ENCODE measurements at places on chromosomes 12 and 14.

DNA sequence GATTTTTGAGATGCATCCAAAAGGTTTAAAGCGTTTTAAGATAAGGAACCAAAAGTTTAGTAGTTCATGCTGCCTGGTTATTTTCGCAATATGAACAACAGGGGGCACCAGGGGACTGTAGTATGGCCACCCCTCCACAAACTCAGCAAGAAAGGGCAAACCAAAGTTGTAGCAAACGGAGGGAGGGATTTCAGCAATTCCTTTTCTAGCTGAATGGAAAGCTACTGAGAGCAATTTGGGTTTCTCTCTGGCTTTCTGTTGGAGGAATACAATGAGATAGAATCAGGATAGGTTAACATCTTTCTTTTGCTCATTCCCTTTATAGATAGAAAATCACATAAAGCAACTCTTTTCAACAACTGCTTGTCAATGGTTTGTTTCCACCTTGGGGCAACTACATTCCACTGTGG, 62.5 kb downstream of the DRAM1 start:
- no peak for DNase-seq

DNA sequence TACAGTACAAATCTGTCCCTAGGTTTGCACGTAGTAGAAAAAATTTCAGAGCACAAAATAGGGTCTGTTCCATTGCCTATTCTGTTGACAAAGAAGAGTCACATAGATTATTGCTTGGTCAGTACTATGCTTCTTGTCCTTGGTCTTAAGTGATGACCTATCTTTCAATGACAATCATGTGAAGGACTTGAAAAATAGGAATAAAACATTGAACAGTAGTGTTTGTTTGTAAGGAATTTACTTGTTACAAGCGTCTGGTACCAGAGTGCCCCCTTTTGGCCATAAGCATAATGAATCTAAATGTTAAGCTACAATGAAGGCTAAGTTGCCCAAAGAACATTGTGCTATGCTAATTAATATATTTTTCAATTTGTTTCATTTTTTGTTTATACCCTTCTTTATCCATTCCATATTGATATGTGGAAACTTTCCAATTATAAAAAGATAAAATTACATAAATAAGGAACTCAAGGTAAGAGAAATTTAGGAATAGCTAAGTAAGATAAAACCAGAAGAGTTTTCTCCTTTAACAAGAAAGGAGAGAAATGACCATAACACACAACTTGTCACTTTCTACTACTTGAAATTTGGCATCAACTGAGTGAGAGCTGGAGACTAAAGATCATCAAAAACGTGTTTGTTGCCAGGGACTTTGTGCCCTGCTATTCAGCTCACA, 204.7 kb downstream of the EPS8 start:
- no peak for DNase-seq

DNA sequence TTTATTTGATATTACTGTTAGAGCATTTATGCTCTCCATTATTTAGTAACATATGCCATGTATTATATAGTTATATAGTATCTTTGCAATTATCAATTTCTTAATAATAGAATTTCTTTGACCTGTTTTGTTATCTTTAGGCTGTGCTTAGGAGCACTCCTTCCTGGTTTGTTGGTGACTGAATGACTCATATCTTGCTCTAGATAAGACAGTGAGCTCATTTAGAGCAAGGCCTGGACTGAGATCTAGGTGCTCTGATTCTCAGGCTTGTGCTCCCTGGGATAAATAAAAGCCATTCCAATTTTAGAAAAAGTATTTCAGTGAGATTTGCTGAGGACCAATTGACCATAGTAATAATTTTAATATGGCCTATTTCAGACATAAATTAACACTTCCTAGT, 951.2 kb downstream of the FLRT2 start:
- DNase-seq, result no peak

DNA sequence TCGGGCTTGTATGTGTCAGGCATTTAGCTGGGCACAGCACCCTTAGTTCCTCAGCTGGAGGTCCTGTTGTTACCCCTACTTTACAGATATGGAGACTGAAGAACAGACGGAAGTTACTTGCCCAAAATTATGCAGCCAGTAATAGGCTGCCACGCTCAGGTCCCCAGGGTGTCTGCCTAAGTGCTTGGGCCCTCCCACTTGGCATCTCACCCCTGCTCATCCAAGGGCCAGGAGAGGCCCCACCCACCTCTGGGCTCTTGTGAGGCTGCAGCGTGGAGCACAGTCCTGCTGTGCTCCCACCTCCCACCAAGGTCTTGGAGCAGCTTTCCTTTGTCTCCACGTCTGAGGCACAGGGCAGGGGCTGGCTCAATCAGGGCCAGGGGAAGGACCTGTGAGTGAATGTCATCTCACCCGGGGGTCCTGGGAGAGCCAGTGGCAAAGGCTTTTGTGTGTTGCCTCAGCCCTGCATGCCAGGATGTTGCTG, 64.6 kb downstream of the BEGAIN start:
- DNase-seq, result peak; percentile 72

- no peak for DNase-seq
These were observed 64.3 kb downstream of the ANO6 start for GRCh38 chr12:45279931-45280830.

DNA sequence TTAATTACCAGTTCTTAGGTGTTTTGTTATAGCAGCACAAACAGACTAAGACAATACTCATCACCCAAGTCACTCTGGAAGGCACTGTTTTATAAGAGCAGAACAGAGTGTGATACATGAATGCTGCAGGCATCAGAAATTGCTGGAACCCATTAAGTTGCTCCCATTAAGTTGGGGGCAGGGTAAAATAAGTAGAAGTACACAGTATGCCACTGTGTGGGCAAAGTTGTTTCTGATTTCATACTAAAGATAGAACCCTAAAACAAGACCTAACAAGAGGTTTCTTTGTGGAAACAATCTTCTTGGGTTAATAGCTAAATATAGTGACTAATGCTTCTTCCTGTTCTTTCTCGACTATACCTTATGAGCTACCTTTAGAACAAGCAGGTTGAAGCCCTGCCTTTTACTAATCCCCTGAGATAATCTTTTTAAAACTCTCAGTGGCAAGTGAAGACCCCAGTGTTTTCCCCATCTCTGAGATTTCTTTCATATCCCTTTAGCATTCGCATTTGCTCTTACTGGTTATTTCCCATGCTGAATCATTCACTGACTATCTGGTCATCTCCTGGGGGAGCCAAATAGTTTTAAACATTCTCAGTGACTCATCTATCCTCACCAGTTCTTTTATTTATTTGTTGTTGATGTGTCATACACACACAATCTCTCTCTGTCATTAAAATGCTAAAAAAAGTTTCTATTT, 52.3 kb downstream of the SOCS2 start:
- no peak for DNase-seq

- DNase-seq, result no peak
These were observed 71.6 kb upstream of the KRAS start for GRCh38 chr12:25322351-25322750.

- peak; percentile 10 for DNase-seq
These were observed 64.8 kb upstream of the BDKRB2 start for GRCh38 chr14:96139879-96140278.

- no peak for DNase-seq
These were observed 85.0 kb downstream of the SYT1 start for GRCh38 chr12:78949532-78949931.

DNA sequence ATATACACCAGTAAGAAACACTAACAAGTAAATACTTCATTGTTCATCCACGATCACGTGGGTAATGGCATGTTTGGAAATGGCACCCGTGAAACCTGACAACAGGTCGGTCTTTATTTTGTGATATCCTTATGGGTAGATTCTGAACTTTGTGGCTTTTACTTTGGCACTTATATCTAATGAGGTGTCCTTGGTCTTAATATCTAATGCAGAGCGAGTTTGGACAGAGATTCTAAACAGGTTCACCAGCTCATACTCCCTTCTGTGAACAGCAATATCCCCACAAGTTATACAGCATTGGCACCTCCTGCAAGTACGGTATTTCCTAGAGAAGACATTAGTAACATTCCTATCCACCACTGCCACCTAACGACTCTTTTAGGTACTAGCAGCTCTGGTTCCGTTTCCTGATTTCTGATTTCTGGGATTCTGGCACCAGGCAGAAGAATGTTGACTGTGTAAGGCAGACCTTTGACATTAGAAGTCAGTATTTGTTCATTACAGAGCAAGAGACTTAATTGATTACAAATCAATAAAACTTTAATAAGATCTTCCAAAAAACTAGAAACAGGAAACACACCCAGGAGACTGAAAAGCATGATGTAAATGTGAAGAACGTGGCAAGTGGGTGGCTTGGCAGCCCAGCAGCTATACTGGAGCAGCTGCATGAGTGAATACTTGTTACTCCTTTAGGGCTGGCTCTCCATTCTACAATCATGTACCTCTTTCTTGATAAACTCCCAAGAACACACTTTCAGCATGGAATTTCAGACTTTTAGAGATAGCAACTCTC, 2.5 kb downstream of the ANG start:
- no peak for DNase-seq

- DNase-seq, result no peak
These were observed 94.2 kb upstream of the SFSWAP start for GRCh38 chr12:131616738-131617137.

DNA sequence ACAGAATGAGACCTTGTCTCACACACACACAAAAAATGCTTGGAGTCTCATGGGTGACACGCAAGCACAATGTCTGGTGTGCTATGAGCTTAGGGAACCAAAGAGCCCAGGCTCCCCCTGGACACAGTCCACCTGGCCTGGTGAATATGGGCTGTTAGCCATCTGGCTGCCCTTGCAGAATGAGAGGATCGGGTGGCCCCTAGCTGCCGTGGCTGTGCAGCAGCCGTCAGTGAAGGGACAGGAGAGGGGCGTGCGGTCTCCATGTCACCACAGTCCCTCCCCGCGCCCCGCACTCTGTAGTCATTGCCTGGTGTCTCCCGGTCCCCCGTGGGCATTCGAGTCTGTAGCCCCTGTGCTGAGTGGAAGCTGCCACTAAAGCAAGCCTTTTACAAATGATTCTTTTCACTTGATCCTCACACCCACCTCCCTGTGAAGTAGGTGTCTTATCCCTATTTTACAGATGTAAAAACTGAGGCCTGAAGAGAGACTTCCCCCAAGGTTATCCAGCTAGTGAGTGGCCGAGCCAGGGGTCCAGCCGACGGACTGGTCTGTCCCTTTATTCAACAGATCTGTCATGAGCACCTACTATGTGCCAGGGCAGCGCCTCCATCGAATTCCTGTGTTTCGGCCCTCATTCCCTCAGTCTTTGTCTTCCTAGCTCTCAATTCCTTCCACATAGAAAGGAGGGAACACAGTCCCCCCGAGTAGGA, 18.8 kb downstream of the MVK start:
- DNase-seq, result no peak

DNA sequence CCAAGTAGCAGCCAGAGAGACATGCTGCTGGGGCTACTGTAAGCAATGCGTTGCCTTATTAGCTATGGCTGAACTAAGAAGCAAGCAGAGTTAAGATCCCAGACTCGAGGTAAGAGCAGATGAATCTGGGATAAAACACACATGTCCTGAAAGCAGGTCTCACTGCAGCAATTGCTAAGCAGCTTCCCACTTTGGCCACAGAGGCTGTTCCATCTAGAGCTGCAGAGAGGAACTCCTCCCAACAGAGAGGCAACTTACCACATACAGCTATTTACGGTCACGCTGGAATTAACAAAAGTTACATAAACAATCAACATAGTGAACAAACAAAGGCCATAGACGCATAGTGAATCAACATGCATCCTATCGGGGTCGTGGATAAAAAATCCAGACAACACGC, 90.2 kb downstream of the KSR2 start:
- DNase-seq, result no peak

- no peak for DNase-seq
These were observed 91.1 kb downstream of the ARMH4 start for GRCh38 chr14:58060898-58061297.

DNA sequence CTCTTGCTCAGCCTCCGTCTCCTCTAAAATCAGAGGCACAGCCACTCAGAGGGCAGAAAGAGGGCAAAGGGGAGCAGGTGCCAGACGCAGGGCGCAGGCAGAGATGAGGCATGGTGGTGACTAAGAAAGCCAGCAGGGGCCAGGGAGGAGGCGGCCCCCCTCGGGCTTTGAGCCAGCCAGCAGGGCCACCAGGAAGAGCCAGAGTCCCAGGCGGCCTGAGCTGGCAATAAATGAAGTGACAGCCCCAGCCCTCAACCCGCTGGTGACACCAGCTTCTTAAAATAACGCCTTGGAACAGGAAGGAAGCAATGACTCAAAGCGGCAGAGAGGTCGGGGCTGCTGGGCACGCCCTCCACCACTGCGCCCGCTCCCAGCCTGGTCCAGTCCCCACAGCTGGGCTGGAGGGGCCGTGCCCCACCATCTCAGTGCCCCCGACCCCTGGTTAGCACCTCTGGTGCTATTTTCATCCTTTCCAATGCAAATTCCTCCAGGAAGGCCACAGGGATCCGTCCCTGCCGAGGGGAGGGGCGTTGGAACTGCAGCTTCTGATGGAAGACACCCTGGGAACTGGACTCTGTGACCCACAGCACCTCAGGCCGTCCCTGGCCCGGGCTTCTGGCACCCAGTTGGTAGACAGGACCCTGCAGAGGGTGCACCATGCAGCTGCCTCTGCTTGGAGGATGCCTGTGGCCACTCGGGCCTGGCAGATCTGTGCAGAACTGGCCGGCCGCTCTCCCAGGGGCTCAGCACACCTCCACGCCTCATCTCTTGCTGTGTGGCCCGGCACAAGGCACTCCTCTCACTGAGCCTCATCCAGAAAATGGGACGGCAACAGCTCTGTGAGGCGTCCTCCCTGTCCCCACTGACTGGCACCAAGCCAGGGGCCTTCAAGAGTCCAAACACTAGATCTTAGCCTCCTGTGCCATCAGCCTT, 113.7 kb downstream of the NCOR2 start:
- no peak for DNase-seq

DNA sequence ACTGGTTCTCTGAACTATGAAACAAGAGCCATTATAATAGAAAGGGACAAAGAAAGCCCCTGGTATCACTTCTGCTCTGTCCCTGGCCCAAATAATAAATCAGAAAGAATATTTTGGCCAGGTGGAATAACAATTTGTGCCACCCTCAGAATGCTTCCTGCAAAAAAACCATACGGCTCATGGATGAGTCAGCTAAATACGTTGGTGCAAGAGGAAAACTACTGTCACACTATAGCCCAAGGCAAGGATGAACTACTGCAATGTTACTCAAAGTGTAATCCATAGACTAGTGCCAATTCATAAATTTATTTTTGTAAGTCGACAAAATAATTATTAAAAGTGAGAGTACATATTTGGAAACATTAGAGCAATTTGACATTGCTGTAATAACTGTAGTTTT, 68.2 kb downstream of the ANKS1B start:
- DNase-seq, result no peak

DNA sequence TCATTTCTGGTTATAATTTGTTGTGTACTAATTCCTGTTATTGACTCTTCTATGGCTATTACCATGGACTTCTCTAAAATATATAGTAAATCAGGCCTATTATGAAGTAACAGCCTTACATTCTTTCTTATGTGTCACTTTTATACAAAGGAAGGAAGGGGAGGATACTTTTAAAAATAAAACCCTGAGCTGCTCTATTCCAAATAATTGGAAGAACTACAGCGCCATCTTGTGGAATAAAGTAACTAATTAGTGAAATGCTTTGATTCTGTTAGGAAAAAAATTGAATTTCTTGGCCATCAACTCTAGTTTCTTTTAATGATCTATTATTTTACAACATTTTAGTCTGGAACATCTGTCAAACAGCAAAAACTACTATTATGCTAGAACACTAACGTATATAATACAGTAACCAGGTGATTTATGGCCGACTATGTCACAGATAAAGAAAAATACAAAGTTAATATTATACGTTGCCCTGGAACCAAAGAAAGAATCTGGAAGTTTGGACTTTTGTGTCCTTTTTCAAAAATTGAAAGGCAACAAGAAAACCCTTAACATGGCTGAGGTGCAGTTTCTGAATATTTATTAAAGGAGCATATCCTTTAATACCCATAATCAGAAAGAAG, 55.0 kb upstream of the NELL2 start:
- DNase-seq, result no peak

- no peak for DNase-seq
These were observed 35.1 kb downstream of the PELI2 start for GRCh38 chr14:56153267-56153666.
